Muscle of leg (tissue), 16 donors: ENCODE measurements at places on chromosomes 16 and 17. TPM values are rescaled to one million over a fixed set of nuclear protein-coding genes. Genes with fewer than 3 reads are reported as not detected.

The BCO1 gene
- polyA plus RNA-seq, result not detected

The ERN1 gene
- 4.5 TPM for polyA plus RNA-seq

The TMEM100 gene
- 11.2 TPM for polyA plus RNA-seq

The ADCY7 gene
- 7.3 TPM for polyA plus RNA-seq

The NOS2 gene
- 1.9 TPM for polyA plus RNA-seq

- no peak for DNase-seq
Measured at GRCh38 chr17:54085934-54086333, 263.2 kb downstream of the KIF2B start.

- DNase-seq, result peak; percentile 28
Measured at GRCh38 chr17:55430541-55431288, 9.1 kb upstream of the MMD start.

- no peak for DNase-seq
Measured at GRCh38 chr17:67867591-67867990, 42.3 kb downstream of the BPTF start.

DNA sequence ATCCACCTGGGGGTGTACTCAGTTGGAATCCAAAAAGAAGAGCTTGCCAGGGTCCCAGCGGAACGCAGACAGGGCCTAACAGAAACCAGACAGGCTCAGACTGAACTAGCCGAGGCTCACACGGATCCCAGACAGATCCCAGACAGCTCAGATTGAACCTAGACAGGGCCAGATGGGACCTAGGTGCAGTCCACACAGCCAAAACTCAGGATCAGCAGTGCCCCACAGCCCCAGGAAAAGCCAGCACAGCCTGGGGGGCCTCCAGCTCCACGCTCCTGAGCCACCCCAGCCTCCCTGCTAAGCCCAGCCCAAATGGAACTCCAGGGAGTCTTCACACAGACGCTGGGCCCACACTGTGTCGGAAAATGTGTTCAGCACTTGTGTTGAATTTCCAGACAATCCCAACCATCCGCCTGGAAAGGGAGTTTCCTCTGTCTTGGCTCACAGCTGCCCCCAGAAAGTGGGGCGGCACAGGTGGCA lies 7.5 kb downstream of the STX1B start:
- peak; percentile 74 for DNase-seq

- peak; percentile 57 for DNase-seq
Measured at GRCh38 chr17:40632216-40632615, 15.4 kb downstream of the SMARCE1 start.

DNA sequence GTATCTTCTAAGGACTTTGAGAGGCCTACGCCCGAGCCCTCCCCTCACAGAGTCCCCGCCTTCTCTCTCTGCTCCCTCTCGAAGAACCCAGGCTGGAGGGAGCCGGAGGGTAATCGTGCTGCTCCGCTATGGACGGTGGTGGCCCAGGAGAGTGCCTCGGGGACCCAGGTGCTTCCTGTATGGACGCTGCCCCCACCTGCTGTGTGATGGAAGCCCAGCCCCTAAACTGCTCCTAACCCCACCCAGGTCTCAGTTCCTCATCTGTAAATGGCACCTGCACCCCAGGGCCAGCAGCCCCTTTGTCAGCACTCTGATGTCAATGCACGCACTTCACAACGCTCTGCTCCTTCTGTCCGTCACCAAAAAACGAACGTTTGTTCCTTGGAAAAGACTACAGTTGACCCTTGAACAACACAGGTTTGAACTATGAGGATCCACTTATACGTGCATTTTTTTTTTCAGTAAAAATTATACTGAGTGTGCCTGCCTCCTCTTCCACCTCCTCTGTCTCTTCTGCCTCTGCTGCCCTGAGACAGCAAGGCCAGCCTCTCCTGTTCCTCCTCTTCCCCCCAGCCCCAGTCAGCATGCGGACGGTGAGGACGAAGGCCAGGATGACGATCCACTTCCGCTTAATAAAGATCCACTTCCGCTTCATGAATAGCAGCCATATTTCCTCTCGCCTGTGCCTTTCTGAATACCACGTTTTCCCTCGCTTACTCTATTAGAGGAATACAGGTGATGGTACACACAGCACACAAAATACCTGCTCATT lies 118.3 kb downstream of the BANP start:
- no peak for DNase-seq

- DNase-seq, result peak; percentile 58
Measured at GRCh38 chr17:1110862-1111598, 68.8 kb downstream of the ABR start.
